ENCODE measurements at places on chromosomes 13 and 19. TPM values are rescaled to one million over a fixed set of nuclear protein-coding genes. Genes with fewer than 3 reads are reported as not detected.

GRCh38 chr19:15340086-15340485 is 7.7 kb upstream of the BRD4 start:
- no peak for DNase-seq

Gene RNF113B
- not detected for total RNA-seq

- DNase-seq, result no peak
These were observed 75.6 kb upstream of the TM9SF2 start for GRCh38 chr13:99425485-99426341.

DNA sequence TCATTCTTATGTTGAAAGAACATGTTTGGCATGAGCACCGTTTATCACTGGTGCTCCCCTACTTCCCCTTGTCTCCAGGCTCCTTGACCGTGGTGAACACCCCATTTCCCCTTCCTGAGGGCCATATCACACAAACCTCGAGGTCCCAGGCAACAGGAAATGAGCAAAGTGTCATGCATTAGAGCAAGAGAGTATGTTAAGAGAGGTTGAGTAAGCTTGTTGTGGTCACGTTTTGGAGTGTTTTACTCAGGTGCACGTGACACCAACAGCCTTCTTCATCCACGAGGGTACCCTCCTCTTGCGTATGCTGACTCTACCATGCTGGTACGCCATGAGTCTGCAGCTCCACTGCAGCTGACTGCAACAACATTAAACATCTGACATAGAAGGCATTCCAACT is 482.2 kb upstream of the NBEA start:
- no peak for DNase-seq

GRCh38 chr13:76019421-76020044 is 383.4 kb downstream of the LMO7 start:
- no peak for DNase-seq

- DNase-seq, result no peak
These were observed 60.2 kb downstream of the ZNF823 start for GRCh38 chr19:11678504-11678903.

DNA sequence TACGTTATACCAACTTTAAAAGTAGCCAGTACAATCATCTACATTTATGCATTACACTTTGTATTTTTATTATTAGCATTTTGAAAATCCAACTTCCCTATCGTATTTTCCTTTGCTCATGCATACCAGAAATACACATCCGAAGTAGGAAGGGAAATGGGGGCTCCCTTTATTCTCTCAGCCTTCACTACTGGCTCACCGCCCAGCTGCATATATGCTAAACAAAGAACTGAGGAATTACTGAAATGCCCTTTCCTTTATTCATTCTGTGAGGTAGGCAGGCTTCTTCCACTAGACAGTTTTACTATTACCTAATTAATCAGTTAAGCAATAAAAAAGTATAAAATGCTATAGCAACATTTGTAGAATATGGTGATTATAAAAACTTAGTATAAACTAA is 291.6 kb downstream of the KLF12 start:
- DNase-seq, result no peak

- DNase-seq, result no peak
These were observed 11.0 kb downstream of the CYTH2 start for GRCh38 chr19:48480183-48480557.

- no peak for DNase-seq
These were observed 1.1 kb upstream of the ERF start for GRCh38 chr19:42255766-42256745.

GRCh38 chr13:40217675-40218074 is 448.8 kb downstream of the FOXO1 start:
- DNase-seq, result no peak

Gene CGB7
- total RNA-seq, result 0.95 TPM

Gene ZNF132
- not detected for total RNA-seq

- no peak for DNase-seq
These were observed 6.5 kb downstream of the CCNA1 start for GRCh38 chr13:36438594-36439483.

DNA sequence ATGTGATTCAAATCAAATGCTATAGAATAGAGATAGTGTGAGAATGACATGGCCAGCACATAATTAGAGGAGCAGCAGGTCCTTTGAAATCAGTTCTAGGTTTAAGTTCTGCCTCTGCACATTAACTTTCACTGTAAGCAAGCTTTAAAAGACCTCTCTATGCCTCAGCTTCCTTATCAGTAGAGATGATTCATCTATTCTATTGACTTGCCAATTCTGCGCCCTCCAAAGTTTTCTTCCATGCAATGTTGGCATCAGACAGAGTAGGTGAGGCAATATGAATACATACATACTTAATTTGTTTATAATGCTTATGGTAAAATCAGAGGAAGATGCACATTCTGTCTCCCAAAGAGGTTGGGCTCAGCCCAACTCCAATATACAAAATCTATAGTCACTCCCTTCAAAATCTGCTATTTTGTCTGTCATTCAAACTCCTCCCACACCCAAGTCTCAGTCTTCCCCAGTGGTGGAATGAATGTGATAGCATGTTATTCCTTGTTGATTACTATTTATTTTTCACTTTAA is 525.5 kb downstream of the RFC3 start:
- no peak for DNase-seq

DNA sequence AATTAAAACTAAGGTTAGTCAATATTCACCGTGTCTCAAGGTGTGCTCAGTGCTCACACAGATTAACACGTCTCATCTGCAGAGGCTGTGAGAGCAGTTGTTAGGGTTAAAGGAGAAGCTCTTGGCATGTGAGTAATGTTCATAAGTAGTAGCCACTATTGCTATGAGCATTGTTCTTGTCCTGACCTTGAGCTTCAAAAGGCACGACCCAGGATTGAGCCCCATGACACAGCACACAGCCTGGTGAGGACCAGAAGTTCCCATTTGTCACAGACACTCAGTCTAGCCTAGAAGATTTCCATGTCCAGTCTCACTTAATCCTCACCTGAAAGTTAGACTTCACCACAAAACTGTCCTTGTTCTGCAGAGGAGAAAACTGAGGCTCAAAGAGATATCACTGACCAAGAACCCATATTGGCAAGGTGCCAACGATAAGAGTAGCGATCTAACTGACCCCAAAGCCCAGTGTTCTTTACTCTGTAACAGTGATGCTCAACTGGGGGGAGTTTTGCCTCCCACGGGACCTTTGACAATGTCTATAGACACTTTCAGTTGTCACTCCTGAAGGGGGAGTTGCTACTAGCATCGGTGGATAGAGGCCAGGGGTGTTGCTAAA is 26.0 kb downstream of the FPR3 start:
- DNase-seq, result no peak

DNA sequence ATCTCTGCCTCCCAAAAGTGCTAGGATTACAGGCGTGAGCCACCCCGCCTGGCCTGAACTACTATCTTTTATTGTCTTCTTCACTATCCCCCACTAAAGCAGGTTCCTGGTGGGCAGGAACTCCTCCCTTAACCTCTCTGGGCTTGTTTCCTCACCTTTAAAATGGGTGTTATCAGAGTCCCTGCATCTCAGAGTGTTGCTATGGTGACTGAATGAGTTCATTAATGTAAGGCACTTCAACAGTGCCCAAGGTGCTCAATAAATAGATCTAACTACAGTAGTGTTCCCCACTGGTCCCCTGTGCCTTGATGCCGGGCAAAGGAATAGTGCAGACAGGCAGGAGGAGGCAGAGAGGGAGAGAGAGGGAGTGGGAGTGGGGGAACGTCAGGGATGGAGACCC is 20.5 kb downstream of the CCDC97 start:
- DNase-seq, result no peak

DNA sequence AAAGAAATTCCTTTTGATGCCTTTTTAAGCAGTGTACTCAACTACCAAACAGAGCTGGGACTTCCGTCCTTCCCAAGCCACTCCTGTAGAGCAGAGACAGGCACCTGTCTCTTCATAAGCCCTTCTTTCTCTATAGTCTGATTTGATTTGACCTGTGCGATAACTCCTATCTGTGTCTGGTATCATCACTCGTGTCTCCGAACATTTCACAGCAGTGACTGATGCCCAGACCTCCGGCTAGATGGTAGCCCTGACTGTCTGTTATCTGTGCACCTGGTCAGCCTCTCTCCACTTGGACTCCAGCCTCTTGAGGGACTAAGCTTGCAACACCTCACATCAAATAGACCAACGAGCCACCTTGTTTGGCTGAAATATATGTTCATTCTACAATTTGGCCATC is 316.2 kb upstream of the ZNF507 start:
- DNase-seq, result no peak

Gene ANGPTL8
- not detected for total RNA-seq

- no peak for DNase-seq
These were observed 1397.4 kb upstream of the SPRY2 start for GRCh38 chr13:81738364-81738763.

Gene SMIM44
- total RNA-seq, result not detected

DNA sequence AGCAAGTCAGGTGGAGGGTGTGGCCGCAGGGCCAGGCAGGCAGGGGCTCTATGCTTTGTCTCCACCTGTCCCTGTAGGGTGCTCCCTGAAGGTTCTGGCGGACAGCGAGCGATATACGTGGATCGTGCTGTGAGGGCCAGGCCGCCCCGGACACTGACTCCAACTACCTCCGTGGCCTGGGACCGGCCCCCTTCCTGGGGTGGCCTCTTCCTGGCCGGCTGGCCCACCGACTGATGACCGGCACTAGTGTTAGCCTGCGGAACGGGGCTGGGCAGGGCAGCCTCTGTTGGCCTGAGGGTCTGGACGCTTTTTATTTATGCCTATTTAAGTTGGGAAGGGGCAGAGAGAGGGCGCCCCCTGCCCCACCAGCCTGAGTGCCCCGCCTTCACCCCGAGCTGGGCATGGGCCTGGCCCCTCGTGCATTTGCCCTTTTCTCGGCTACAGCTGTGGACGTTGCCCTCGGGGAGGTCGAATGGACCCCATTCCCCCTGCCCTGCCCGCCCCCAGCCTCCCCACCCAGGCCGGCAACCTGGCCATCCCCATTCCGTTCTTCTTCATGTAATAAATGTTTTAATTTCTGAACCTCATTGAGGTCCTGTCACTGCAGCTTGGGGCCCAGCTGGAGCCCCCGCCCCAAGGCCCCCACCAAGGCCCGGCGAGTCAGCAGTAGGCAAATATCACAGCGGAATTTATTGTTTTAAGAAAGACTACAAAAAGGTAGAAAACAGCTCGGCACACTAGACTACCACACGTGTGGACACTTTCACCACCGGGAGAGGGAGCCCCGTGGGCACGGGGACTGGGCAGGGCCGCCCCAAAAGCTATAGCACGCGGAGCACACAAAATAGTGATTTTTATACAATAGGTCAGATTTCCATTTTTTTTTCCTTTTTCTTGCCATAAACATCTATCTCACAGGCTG is 8.8 kb downstream of the DCAF15 start:
- no peak for DNase-seq

- DNase-seq, result no peak
These were observed 27.7 kb upstream of the POU4F1 start for GRCh38 chr13:78631077-78631476.

GRCh38 chr19:51025401-51025800 is 1.0 kb downstream of the KLK11 start:
- DNase-seq, result no peak

GRCh38 chr19:28065026-28065425 is 1147.9 kb downstream of the UQCRFS1 start:
- no peak for DNase-seq

DNA sequence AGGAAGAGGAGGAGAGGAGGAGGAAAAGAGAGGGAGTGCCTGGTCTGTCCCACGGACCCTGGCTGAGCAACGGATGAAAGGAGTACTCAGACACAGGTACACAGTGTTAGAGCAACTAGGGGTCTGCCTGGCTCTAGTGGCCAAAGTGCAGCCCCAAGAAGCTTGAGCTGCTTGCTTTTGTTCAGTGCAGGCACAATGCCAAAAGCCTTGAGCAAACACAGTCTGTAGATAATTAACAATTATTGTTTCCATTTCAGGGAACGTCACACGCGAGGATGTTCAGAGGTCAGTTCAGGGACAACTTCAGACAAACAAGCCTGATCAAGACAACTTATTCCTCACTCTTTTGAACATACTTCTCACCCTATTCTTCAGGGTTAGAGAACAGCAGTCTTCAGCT is 32.2 kb upstream of the ZNF726 start:
- DNase-seq, result no peak

GRCh38 chr19:35791814-35792279 is 16.5 kb downstream of the ARHGAP33 start:
- no peak for DNase-seq

GRCh38 chr19:19224852-19225494 is 13.2 kb downstream of the NCAN start:
- DNase-seq, result no peak

- no peak for DNase-seq
These were observed 120.4 kb downstream of the KDM4B start for GRCh38 chr19:5089283-5089682.

GRCh38 chr13:89490661-89491060 is 1819.5 kb downstream of the SLITRK5 start:
- no peak for DNase-seq

Gene SYT3
- total RNA-seq, result not detected

- no peak for DNase-seq
These were observed 173.6 kb downstream of the NUFIP1 start for GRCh38 chr13:44815623-44816022.

Gene PNMA8C
- total RNA-seq, result not detected

DNA sequence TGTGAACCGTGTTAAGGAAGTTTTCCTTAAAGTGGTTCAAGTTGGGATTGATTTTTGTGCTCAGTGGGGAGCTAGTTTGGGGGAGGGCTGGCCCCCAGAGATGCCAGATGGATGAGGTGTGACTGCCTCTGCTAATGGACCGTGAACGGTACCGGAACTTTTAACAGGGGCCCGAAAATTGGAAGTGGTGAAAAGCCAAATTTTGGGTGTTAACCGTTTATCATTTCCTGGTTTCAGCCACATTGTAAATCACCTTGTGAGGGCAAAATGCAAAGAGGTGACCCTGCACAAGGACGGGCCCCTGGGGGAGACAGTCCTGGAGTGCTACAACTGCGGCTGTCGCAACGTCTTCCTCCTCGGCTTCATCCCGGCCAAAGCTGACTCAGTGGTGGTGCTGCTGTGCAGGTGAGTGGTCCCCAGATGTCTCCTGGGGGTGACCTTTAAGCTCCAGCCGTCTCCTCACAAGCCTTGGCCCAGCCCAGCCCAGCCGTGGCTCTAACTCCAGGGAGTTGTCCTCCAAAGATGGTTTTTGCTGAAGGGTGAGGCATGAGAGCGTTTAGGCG is 18.2 kb downstream of the UPF1 start:
- no peak for DNase-seq

Gene BBC3
- 7.6 TPM for total RNA-seq

- no peak for DNase-seq
These were observed 281.0 kb downstream of the ATP8A2 start for GRCh38 chr13:25652764-25653163.

Gene GSK3A
- total RNA-seq, result 46.0 TPM

- DNase-seq, result no peak
These were observed 955.4 kb downstream of the EFNB2 start for GRCh38 chr13:105579821-105580710.

DNA sequence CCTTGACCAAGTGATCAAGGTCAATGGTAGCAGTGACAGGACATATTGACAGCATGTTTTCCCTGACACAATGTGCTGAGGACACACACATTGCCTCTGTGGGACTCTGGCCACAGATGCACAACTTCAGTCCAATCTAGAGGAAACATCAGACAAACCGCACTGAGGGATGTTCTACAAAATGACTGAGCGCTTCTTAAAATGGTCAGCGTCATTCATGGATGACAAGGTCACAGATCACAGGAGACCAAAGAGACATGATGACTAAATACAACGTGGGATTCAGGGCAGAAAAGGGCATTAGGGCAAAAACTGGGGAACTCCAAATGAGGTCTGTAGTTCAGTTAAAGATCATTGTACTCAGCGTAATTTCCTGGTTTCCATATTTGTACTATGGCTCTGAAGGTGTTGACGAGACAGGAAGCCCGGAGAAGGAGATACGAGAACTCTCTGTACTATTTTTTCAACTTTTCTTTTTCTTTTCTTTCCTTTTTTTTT is 20.6 kb downstream of the PBX4 start:
- no peak for DNase-seq

Gene LILRB5
- 0.05 TPM for total RNA-seq

Measured in Panc1 (cell line).